ENCODE measurements at places on chromosomes 3 and 15.

DNA sequence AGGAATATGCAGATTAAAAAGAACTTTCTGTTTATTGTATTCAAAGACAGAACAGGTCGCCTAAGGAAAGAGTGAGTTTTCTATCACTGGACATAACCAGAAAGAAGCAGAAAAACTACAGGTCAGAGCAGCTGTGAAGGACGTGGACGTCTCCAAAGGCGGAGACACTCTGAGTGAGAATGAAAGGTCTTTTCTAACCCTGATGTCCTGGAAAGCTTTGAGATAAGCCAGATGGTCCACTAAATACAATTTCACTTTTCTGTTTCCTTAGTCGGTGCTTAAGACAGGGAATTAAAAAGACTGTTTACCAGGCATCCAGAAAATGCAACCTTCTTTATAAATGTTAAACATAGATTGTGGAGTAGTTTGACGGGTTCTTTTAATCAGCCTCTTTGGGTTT, 360.4 kb downstream of the FGF12 start:
- DNase-seq: no peak

DNA sequence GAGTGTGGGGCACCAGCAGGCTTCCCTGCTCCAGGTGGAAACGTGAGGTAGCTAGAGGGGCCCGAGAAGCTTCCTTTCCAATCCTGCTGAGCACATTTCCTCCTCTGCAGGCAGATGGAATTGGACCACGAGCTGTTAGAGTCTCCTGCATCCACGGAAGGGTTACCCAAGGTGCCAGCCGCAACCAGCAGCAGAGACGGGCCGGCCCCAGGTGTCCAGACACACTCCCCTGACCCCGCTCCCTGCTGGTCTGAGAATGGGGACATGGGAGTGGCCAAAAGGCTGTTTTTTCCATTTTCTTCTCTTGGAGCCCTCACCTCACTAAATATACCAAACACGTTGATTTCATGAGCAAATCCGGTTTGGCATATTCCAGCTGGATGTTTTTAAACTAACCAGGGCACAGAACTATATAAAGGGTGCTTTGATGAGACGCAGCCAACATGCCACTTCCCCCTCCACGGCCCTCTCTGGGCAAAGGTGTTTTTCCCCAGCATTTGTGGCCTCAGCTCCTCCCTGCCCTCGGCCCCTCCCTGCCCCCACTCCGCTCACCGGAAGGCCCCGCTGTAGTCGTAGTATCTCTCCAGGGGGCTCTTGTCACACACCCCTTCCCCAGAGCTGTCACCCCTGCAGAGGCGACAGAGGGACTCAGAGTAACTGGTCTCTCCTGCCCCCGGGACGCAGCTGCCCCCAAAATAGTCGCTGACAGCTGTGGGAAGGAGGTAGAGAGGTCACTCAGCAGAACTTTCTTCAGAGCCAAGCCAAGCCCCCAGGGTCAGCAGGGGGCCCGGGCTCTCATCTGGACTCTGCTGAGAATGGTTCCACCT, 7.0 kb downstream of the MELTF start:
- peak; percentile 56 for DNase-seq

DNA sequence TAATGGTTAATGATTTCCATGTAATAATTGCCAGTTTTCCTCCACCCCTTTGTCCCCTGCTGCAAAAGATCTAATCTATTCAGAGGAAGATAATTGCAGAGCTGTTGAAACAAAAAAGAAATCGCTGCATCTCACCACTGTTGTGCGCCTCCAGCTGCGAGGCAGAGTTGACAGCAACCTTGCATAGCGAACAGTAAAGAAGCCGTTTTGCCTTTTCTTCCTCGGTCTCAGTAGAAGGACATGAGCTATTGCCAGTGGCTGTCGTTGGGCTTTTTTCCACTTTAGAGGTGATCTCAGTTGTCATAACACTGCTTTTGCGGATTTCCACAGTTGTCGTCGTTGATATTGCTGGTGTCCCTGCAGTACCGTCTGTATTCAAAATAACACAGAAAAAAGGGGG, 314.2 kb downstream of the ZNF385D start:
- DNase-seq: no peak

DNA sequence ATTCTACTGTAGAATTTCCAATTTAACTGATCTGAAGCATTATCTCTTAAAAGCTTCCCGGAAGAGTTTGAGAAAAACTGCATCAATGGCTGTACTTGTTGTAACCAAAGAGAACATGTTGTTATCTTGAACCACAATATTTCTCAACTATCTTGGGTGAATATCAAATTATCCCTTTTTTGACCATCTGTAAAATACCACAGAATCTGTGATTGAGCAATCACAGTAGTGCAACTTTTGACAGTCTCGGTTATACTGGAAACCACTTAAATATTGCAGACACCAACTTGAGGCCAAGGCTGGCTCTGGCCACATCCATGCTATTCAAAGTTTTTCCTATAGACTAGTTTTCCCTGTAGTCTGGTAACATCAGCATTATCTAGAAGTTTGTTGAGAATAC, 842.8 kb upstream of the EPHA6 start:
- no peak for DNase-seq

DNA sequence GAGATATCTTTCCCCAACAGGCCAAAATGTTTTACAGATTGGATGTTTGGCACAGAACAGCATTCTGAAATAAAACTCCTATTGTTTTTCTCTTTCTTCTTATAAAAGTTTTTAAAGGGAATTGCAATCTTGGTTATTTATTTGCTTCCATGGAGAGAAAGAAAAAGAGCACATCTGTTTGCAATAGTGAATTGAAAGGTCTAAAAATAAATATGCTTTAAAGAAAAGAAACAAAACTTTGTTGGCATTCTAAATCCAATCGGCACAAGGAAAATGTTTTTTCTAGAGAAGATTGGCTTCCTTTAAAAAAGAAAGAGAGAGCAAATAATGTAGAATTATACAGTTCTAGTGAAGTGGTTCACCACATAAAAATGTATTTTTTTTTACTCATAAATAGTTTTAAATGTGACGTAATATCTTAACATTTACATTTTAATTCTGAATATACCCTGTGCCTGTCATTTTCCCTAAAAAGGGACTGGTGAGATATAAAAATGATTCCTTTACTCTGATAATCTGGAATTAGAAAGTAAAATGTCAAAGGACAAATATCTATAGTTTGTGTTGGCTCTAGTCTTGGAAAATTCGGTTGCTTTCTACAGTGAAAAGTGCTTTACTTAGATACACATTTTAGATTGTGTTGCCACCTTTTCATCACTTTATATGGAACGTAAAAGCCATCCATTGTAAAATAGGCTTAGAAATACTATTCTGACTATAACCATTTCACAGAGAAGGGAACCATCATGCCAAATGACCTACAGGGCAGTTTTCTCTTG, 257.4 kb upstream of the CBLB start:
- no peak for DNase-seq

DNA sequence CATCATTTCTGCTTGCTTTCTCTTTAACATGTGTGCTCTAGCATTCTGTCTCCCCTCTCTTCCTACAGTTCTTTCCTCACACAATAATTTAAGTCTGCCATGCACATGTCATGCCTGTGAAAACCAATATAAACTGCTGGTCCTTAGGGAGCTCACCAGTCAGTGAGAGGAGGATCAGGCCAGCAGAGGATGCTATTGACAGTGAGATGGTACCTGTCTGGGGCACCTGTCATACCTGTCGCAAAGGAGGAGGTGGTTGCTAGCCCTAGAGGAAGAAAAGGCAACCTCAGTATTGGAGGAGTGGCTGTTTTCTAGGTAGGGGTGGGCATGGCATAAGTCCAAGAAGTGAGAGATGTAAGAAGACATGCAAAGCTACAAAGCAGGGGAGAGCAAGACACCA, 194.6 kb downstream of the GABRG3 start:
- peak; percentile 43 for DNase-seq

- peak; percentile 17 for DNase-seq
Measured at GRCh38 chr3:9280451-9281219, 31.2 kb upstream of the SRGAP3 start.

GRCh38 chr15:71820127-71820526, 9.8 kb downstream of the NR2E3 start:
- DNase-seq: no peak

DNA sequence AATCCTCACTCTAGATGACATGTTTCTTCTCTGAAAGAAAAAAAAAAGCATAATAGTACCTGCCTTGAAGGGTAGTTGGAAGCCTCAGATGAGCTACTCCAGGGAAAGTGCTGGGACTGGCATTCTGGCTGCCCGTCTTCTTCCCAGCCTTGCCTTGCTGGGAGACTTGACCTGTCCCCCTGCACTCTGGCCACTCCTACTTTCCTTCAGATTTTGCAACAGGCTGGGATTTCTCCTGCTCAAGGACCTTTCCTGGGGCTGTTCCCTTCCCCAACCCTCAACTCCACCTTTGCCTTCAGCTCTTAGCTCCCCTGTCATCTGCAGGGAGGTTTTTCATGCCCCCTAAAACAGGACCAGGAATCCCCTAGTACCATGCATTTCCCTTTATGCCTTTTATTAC, 609.9 kb upstream of the CFAP20DC start:
- no peak for DNase-seq

DNA sequence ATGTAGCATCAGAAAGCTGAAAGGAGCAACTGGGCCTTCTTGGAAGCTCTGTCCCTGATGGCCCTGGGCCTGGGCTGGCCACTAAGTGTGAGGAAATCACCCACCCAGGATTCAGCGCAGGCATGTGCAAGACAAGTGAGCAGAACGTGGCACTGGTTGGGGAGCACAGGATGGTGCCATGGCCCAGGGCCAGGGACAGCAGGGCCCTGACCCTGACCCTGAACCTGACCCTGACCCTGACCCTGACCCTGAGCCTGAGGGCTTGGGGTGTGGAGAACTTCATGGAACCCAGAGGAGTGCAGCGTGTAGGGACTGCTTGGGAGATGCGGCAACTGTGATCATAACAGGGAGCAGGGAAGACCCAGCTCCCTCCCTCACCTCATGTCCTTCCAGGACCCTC, 5.9 kb upstream of the ALDH1L1 start:
- DNase-seq: no peak

DNA sequence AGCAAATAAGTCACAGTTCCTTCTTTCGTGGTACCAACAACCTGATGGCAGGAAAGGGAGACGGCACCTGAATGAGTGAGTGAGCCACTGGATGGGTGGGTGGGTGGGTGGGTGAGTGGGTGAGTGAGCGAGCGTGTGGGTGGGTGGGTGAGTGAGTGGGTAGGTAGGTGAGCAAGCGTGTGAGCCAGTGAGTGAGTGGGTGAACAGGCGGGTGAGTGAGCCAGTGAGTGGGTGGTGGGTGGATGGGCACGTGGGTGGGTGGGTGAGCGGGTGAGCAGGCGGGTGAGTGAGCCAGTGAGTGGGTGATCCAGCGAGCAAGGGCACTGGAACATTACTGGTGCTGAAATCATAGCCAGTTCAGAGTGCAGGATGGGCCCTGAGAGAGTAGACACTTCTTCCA, 152.8 kb downstream of the MEGF11 start:
- no peak for DNase-seq

DNA sequence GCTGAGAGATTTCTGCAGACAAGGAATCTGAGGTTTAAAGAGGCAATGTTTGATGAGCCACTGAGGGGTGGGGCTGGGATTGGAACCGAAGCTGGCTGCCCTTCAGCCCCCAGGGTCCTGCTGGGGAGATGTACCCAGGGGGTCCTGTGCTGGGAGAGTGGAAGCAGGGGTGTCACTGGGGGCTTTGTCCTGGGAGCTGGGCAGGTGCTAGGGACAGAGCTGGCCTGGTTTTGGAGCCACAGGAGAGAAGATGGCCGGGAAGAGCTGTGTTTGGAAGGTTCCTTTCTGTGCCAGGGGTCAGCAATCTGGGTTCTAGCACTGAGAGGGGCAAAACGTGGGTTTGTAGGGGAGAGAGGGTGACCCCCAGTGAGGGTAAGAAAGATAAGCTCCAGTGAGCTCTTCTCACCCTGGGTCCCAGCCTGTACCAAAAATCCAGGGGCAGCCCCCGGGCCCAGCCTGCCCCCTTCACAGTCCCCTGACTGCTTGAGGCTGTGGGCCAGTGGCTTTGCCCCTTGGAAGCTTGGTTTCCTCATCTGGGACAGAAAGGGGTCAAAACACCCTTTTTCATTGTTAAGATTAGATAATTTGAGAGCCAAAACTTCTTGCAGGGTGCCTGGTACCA, 69.6 kb downstream of the SMAD3 start:
- no peak for DNase-seq

- DNase-seq: no peak
Measured at GRCh38 chr3:40366203-40367162, 20.5 kb upstream of the ENTPD3 start.

GRCh38 chr3:143334231-143334630, 214.7 kb downstream of the CHST2 start:
- no peak for DNase-seq

- no peak for DNase-seq
Measured at GRCh38 chr3:122974764-122975162, 52.8 kb downstream of the SEMA5B start.

DNA sequence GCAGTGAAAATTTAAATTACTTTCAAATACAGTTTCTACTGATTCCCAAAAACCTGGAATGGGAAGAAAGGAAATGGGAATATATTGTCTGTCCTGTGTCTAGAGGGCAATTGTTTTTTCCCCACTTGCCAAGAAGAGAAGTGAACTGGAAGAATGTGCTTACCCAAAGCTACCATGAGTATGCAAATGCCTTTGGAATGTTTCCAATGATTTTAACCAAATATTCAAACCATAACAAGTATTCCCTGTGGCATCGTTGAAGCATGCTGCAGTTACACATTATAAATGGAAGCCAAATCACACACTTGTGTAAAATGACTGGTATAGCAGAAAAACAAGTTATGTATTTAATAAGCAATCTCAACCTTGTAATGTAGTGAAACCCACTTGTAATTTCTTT, 368.2 kb downstream of the GBE1 start:
- DNase-seq: no peak

GRCh38 chr3:69856965-69857705, 117.9 kb downstream of the MITF start:
- DNase-seq: no peak

- no peak for DNase-seq
Measured at GRCh38 chr15:44159492-44159891, 35.6 kb downstream of the FRMD5 start.

DNA sequence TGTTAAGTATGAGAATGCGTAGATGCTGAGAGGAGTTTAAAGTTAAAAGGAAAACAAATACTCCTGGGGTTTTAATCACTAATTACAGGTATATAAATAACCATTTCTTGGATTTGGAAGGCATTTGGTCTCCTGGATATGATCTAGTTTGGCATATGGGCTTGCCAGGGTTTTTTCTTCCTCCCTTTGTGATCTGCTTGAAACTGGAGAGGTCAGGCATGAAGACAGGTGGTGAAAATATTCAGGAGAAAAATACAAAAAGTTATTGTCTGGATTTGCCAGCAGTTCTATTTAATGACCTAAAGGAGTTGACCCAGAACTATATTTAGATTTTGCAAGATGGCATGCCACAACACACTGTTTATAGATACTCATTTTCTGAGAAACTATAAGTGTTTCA, 136.3 kb downstream of the DIPK2A start:
- DNase-seq: no peak

- DNase-seq: no peak
Measured at GRCh38 chr3:184889312-184889904, 77.4 kb downstream of the VPS8 start.

All from NCI-H345 (cell line).